Naive thymus-derived CD8-positive, alpha-beta T cell (primary cell): ENCODE measurements at places on chromosomes 5 and 9.

DNA sequence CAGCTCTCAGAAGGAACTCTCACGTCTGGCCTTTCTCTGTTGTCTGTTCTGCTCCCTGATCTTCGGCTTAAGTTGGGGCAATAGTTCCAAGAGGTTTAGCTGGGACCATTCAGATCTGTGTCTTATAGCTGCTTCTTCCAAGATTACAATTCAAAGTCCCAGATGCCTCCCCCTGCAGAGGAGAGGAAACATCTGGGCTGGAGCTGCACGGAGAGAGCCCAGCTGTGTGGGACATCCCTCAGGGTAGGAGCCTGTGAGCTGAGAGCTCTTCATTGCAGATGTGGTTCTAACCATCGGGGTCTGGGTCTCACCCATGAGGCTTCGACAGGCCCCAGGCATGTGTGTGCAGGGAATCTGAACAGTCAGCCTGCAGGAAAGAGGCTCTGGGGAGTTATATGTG is 9.0 kb upstream of the PHF19 start:
- H3K27me3 ChIP-seq: no peaks in the 10 kb centered on the region
- H3K4me1 ChIP-seq: peaks cover 33% of the 10 kb centered on the region
- H3K27ac ChIP-seq: peak overlapping the region; percentile 7
- no peak for DNase-seq

DNA sequence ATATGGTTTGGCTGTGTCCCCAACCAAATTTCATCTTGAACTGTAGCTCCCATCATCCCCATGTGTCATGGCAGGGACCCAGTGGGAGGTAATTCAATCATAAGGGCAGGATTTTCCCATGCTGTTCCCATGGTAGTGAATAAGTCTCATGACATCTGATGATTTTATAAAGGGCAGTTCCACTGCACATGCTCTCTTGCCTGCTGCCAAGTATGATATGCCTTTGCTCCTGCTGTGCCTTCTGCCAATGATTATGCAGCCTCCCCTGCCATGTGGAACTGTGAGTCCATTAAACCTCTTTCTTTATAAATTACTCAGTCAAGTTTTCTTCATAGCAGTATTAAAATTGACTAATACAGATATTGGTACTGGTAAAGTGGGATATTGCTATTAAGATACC is 42.4 kb downstream of the MARCHF11 start:
- H3K27ac ChIP-seq: no peak overlapping the region
- no peak overlapping the region for H3K4me3 ChIP-seq
- no peaks in the 10 kb centered on the region for H3K4me1 ChIP-seq
- H3K27me3 ChIP-seq: peaks cover 3% of the 10 kb centered on the region
- H3K36me3 ChIP-seq: no peaks in the 10 kb centered on the region
- DNase-seq: no peak

- H3K4me1 ChIP-seq: no peaks in the 10 kb centered on the region
- H3K27ac ChIP-seq: no peak overlapping the region
- no peak for DNase-seq
- no peaks in the 10 kb centered on the region for H3K36me3 ChIP-seq
- no peak overlapping the region for H3K4me3 ChIP-seq
- no peaks in the 10 kb centered on the region for H3K27me3 ChIP-seq
Observed at GRCh38 chr5:167425161-167425560, 866.3 kb upstream of the WWC1 start.

GRCh38 chr5:141186897-141187512 is at the start of gene PCDHB9:
TSS of gene PCDHB9 (plus strand) at chr5:141187161. CDS start at chr5:141187319, 158 bp downstream.
- DNase-seq: no peak
- peaks cover 25% of the 10 kb centered on the region for H3K36me3 ChIP-seq
- no peak within 1 kb of the TSS for H3K27ac ChIP-seq
- no peak within 1 kb of the TSS for H3K4me3 ChIP-seq
- peaks cover 4% of the 10 kb centered on the region for H3K4me1 ChIP-seq

DNA sequence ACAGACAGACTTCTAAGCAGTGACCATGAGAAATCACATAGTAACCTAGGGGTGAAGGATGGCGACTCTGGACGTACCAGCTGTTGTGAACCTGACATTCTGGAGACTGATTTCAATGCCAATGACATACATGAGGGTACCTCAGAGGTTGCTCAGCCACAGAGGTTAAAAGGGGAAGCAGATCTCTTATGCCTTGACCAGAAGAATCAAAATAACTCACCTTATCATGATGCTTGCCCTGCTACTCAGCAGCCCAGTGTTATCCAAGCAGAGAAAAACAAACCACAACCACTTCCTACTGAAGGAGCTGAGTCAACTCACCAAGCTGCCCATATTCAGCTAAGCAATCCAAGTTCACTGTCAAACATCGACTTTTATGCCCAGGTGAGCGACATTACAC is 38.0 kb upstream of the CCDC152 start:
- H3K36me3 ChIP-seq: no peaks in the 10 kb centered on the region
- peaks cover 6% of the 10 kb centered on the region for H3K27me3 ChIP-seq
- H3K27ac ChIP-seq: no peak overlapping the region

DNA sequence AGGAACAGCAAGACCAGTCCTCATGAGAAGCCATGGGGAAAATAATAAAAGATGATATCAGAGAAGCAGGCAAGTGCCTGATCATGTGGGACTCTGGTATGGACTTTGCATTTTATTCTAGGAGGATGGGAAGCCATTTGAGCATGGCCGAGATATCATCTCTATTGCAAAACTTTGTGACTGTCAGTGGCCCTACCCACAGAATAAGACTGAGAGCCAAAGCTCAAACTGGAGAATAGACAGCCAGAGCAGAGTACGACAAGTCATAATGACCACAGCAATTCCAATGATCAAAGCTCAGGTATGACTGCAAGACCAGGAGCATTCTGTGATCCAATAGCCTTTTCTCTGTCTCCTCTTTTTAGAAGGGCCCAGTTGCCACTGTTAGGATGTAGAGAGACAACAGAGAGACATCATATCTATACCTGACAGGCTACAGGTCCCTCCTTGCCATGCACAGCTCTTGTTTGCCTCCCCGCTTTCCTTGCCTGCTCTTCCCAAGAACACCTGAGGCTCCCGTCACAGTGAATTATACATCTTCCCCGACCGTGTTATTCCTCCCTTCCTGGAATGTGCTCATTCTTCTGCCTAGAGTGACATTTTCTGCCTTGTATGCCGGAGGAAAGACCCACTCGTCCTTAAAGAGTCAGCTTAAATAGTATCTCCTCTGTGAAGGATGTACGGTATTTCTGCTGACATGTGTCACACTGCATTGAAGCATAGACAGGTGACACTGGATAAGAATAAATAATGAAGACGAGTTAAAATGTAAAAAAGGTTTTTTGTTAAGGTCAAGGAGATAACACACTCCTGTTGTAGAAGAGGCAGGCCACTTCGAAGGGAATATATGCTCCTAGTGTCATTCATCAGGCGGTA is 248.7 kb upstream of the MAP3K1 start:
- H3K27me3 ChIP-seq: no peaks in the 10 kb centered on the region
- no peak for DNase-seq
- H3K4me1 ChIP-seq: peaks cover 35% of the 10 kb centered on the region
- no peak overlapping the region for H3K27ac ChIP-seq
- H3K4me3 ChIP-seq: no peak overlapping the region
- no peaks in the 10 kb centered on the region for H3K36me3 ChIP-seq
